Breast epithelium (tissue), 4 donors: ENCODE measurements at places on chromosomes 2 and 18. TPM values are rescaled to one million over a fixed set of nuclear protein-coding genes. Genes with fewer than 3 reads are reported as not detected.

MFSD2B gene
- total RNA-seq = not detected

NEUROD1 gene
- total RNA-seq = not detected

CXCR2 gene
- total RNA-seq = not detected

SLC16A14 gene
- 2.1 TPM for total RNA-seq

ZAP70 gene
- total RNA-seq = 4.9 TPM

- no peak for DNase-seq
Measured at GRCh38 chr2:44692821-44693220, 248.7 kb upstream of the SIX3 start.

GRCh38 chr2:171253900-171254650, 93.4 kb upstream of the TLK1 start:
- DNase-seq = no peak

DNA sequence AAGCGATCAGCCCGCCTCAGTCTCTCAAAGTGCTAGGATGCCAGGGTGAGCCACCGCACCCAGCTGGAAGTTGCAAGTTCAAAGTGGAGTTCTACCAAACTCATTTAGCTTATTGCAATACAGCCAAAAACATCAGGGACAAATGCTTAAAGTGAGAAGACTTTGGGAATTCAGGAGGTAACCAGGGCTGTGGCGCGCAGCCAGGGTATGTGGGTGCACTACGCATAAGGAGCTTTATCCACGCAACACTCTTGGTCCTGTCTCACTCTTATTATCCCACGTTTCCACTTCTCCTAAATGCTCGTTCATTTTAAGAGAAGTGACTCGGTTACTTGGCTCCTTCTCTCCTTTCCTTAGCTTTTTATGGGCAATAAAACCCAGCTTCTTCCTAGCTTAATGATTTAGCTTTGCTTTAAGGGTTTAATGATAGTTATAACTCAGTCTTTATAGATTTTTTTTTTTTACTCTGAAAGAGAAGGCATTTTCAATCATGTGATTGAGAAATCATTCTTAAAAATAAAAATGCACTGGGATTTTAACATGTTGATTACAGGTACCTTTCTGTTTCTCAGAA, 199.8 kb downstream of the KCNE4 start:
- DNase-seq = no peak

DNA sequence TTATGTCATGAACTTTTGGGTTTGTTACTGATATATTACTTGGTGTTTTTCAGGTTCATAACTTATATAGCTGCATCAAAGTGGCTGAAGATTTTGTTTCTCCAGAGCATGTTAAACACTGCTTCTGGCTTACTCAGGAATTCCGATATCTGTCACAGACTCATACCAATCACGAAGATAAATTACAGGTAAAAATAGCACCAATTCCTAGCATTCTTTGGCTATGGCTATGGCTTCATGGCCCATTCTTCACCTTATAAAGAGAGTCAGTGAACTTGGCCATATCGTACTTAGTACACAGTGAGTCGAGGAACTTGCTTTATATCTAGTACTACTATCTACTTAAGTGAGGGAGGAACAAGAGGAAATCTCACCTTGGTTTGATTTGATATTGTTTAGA, 49.9 kb downstream of the KDM3A start:
- no peak for DNase-seq

GRCh38 chr2:30283931-30284565, 52.7 kb downstream of the LBH start:
- no peak for DNase-seq

DNA sequence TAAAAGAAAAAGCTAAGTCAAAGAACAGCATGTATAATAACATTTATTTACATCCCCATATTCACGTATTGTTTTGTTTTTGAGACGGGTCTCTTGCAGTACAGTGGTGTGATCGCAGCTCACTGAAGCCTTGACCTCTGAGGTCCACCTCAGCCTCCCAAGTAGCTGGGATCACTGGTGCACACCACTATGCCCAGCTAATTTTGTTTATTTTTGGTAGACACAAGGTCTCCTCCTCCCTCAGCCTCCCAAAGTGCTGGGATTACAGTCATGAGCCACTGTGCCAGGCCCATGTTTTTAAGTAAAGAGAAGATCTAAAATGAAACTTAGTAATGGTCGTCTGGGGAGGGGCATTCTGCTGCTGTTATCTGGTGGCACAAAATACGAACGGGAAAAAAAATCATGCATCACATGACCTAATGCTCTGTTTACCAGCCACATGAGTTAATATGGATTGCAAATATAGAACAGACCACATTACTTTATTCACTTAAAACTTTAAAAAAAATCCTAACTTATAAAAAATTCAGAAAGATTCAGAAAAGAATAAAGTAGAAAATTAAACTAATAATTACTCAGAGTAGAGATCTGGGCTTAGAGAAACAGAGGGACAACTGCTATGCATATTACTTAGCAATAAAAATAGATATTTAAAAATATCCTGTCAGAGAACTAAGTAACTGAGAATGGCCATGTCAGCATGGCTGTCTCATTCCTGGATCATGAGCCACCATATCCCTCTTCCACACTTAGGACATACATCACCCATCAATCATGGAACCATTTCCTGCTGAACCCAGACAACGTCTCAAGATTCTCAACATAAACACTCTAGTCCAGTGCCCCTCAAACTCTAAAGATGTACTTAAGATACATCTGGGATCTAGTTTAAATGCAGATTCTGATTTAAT, 7.3 kb downstream of the MMADHC start:
- DNase-seq = no peak

DNA sequence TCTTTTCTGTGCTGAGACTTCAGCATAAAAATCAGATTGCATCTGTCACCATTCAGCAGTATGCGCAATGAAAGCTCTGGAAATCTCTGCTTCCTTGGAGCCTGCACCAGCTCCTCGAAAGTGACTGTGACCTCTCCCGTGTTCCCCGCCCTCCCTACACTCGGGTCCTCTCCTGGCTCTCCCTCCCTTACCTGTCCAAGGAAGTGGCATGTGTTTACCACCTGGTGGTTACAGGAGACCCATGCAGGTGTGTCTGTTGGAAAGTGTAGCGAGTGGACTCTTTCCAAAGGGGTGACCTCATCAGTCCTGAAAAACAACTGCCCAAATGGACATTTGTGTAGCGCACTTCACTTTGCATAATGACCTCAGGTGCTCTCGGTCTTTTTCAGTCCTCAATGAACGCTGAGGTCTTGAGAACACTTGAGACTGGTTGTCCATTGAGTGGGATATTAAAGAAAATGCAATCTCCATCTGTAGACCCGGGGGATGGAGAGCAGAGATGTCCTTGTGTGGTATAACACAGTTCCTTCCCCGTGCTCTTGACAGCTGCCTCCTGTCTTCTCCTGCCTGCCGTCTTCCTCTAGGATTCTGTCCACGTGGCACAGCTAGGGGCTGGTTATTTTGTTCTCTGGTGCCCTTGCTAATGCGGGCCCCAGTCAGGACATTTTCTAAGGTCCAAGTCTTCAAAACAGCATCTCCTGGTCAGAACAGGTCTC, 133.2 kb downstream of the ACKR3 start:
- no peak for DNase-seq

GRCh38 chr2:147689220-147689909, 155.5 kb upstream of the ACVR2A start:
- DNase-seq = no peak

DNA sequence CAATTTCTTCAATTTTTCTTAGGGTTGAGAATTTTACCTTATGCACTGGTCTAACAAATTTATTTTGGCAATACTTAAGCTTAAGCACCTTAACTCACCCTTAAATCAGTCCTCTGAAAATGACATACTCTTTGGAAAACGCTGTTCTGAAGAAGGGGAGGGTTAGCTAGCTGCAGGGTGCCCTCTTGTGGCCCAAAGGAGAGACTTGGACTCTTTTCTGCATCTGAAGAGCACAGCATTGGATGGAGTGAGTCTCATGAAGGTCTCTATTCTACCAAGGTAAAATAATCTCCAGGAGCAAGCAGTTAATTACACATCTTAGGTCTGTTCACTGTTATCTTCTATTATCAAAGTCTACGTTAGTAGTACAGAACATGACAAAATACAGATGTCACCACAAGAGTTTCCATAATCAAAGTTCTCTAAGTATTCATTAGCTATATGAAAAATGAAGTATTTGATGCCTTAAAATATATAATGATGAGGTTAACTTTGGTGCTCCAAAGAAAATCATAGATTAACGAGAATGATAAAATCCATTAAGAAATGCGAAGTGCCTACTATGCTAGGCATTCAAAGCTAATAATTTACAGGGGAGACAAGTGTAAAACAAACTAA, 24.4 kb downstream of the PUM2 start:
- no peak for DNase-seq

DNA sequence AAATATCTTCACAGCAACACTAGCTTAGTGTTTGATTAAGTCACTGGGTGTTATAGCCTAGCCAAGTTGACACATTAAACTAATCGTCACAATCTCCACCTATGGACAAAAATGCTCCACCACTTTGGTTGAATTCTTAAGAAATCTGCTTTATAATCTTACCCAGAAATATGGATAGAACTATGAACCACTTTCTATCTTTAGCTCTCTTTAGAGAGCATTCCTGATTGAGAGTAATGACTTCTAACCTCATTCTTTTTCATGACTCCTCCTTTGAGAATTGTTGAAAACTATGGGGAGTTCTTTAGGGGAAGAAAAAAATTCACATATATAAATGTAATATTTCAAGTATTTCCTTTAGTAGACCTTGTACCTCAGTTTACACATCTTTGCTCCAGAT, 1282.2 kb upstream of the ZEB2 start:
- no peak for DNase-seq

DNA sequence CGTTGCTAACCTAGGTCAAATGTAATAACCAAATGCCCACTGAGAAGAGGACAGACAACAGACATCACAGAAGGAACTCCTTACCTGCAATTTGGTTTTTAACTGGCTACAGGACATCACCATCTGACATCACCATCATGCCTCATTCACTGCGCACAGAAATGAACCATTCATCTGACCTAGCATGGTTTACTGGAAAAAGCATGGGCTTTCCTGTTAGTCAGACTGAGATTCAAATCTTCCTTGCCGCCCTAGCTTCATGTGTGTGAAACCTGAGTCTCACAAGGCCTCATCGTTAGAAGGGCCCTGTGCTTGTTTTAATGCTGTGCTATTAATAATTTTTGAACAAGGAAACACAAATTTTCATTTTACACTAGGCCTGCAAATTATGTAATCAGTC, 1.1 kb upstream of the HIBCH start:
- no peak for DNase-seq
